Chondrocyte (in vitro differentiated cells): ENCODE measurements at places on chromosomes 3 and 15. TPM values are rescaled to one million over a fixed set of nuclear protein-coding genes. Genes with fewer than 3 reads are reported as not detected.

- no peaks in the 10 kb centered on the region for H3K36me3 ChIP-seq
- no peak overlapping the region for H3K4me3 ChIP-seq
- no peaks in the 10 kb centered on the region for H3K4me1 ChIP-seq
Observed at GRCh38 chr15:79960502-79961212, 10.3 kb downstream of the BCL2A1 start.

Gene GOLGA8H
- total RNA-seq, result 1.1 to 1.8 TPM (median 1.4 TPM) in 3 replicates

DNA sequence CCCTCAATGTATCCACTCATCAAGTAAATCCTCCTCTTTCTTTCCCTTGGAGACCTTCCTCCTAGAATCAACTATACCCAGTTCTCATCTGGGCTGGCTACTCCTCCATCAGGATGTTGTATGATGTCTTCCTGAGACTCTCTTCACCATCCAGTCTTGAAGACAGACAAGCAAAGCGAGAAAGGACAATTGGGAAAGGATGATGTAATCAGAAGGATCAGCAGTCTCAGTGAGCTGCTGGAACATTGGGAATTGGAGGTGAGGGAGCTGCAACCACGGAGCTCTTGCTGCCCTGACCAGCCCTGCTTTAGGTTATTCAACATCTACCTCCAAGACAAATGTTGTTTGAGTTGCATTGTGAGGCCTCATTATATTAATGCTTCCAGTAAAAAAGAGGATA lies 48.0 kb upstream of the UBP1 start:
- no peak overlapping the region for H3K27ac ChIP-seq
- no peak for DNase-seq
- H3K36me3 ChIP-seq, result no peaks in the 10 kb centered on the region
- H3K4me1 ChIP-seq, result peaks cover 6% of the 10 kb centered on the region
- no peak overlapping the region for H3K4me3 ChIP-seq
- no peaks in the 10 kb centered on the region for H3K27me3 ChIP-seq

- no peaks in the 10 kb centered on the region for H3K36me3 ChIP-seq
- peaks cover 4% of the 10 kb centered on the region for H3K27me3 ChIP-seq
- DNase-seq, result no peak
- no peaks in the 10 kb centered on the region for H3K4me1 ChIP-seq
- no peak overlapping the region for H3K27ac ChIP-seq
- no peak overlapping the region for H3K4me3 ChIP-seq
Observed at GRCh38 chr15:47266566-47266965, 450.7 kb upstream of the SEMA6D start.

GRCh38 chr3:195697582-195698324 lies 23.0 kb upstream of the MUC20 start:
- no peak for DNase-seq
- H3K36me3 ChIP-seq, result peaks cover 29% of the 10 kb centered on the region
- no peak overlapping the region for H3K4me3 ChIP-seq
- H3K27me3 ChIP-seq, result no peaks in the 10 kb centered on the region

GRCh38 chr3:73866846-73867245 lies 242.1 kb upstream of the PDZRN3 start:
- H3K4me1 ChIP-seq, result no peaks in the 10 kb centered on the region

GRCh38 chr3:134619884-134620445 lies 30.9 kb downstream of the KY start:
- H3K36me3 ChIP-seq, result no peaks in the 10 kb centered on the region
- H3K27ac ChIP-seq, result no peak overlapping the region
- H3K4me1 ChIP-seq, result no peaks in the 10 kb centered on the region
- no peaks in the 10 kb centered on the region for H3K27me3 ChIP-seq

Gene GPR87
- not detected in 3 replicates for total RNA-seq

DNA sequence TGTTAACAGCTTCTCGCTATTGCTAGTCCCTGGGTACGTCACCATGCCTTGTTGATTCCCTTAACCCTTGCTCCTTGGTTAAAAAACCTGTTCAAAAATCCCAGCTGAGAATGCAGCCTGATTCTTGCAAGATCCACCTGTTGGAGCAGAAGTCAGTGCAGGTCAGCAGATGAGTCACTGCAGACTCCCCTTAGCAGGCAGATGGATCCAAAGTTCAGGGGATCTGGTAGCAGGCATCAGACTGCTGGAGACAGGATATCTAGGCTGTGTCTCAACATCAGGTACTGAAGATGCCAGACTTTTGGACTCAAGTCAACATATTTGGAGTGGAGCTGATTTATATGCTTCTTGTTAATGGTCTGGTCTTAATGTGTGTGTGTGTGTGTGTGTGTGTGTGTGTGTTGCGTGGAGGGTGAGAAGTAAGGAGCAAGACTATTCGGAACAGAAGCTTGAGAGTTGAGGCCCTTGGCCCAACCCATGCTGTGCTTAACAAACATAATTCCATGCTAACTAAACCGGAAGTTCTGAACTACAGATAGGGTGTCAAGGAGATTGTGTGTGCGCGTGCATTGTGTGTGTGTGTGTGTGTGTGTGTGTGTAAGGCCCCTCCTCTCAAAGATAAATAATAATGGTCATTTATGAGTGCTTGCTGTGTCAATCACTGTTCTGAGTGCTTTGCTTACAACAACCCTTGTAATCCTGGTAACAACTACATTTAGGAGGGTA lies 1.0 kb upstream of the C3orf52 start:
- H3K27me3 ChIP-seq, result no peaks in the 10 kb centered on the region
- no peak overlapping the region for H3K4me3 ChIP-seq
- DNase-seq, result no peak

Gene RUBCN
- 27.2 to 32.3 TPM (median 31.2 TPM) in 3 replicates for total RNA-seq

- H3K4me1 ChIP-seq, result no peaks in the 10 kb centered on the region
- no peak for DNase-seq
- no peaks in the 10 kb centered on the region for H3K36me3 ChIP-seq
- no peaks in the 10 kb centered on the region for H3K27me3 ChIP-seq
- H3K4me3 ChIP-seq, result no peak overlapping the region
Observed at GRCh38 chr3:152620395-152620794, 214.5 kb upstream of the P2RY1 start.

- no peaks in the 10 kb centered on the region for H3K36me3 ChIP-seq
- no peaks in the 10 kb centered on the region for H3K27me3 ChIP-seq
- no peak for DNase-seq
- peaks cover 2% of the 10 kb centered on the region for H3K4me1 ChIP-seq
- no peak overlapping the region for H3K27ac ChIP-seq
Observed at GRCh38 chr3:69900331-69900730, 99.2 kb upstream of the SAMMSON start.

Gene ZBTB11
- total RNA-seq, result 13.3 to 17.7 TPM (median 14.7 TPM) in 3 replicates

GRCh38 chr15:69793781-69794451 lies 303.8 kb downstream of the TLE3 start:
- no peak for DNase-seq
- no peaks in the 10 kb centered on the region for H3K27me3 ChIP-seq
- H3K27ac ChIP-seq, result peak overlapping the region; percentile 98
- no peak overlapping the region for H3K4me3 ChIP-seq

DNA sequence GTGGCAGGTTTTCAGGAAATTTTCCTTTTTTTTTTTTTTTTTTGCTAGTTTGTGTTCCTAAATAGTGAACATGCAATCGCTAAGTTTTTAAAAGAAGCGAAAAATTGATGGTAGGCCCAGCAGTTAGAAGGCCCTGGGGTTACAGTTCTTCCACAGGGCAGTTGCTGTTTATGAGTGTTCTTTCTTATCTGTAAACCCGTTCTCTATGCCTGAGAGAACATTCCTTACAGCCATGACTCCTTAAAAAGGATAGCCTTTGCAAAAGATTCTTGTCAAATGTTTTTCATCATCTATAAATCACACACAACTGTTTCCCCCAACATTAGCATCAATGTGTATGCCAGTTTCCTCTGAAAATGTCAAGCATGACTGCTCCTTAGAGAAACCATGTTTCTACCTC lies 23.8 kb upstream of the MYZAP start:
- no peaks in the 10 kb centered on the region for H3K36me3 ChIP-seq
- H3K4me3 ChIP-seq, result no peak overlapping the region
- peaks cover 7% of the 10 kb centered on the region for H3K4me1 ChIP-seq

DNA sequence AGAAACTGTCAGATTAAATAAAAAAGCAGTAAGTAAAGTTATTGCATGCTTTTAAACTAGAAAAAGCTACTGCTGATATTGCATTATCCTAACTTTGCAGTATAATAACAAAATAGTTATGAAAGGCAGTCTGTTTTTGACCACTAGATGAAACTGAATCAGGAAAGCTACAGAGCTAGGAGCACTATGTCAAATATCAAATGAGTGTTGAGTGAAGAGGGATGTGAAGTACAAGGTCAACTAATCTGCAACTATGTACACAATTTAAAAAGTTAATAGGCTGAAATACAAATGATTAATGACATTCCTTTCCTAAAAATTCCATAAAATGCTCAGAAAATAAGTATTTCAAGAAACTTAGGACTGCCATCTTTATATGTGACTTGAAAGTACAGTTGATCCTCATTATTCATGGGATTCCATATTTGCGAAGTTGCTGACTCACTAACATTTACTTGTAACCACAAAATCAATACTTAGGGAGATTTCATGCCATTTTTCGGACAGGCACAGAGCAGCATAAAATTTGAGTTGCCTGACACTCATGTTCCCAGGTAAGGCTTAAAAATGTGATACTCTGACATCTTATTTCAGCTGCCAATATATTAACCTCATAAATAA lies 34.5 kb downstream of the SLC4A7 start:
- peaks cover 38% of the 10 kb centered on the region for H3K4me1 ChIP-seq
- no peak for DNase-seq
- H3K27ac ChIP-seq, result no peak overlapping the region
- H3K4me3 ChIP-seq, result no peak overlapping the region
- peaks cover 6% of the 10 kb centered on the region for H3K36me3 ChIP-seq
- no peaks in the 10 kb centered on the region for H3K27me3 ChIP-seq

- no peaks in the 10 kb centered on the region for H3K27me3 ChIP-seq
- no peak overlapping the region for H3K27ac ChIP-seq
- no peak overlapping the region for H3K4me3 ChIP-seq
- no peaks in the 10 kb centered on the region for H3K36me3 ChIP-seq
- H3K4me1 ChIP-seq, result peaks cover 11% of the 10 kb centered on the region
Observed at GRCh38 chr3:64593350-64593749, 94.5 kb downstream of the ADAMTS9 start.

- no peaks in the 10 kb centered on the region for H3K36me3 ChIP-seq
- peaks cover 5% of the 10 kb centered on the region for H3K27me3 ChIP-seq
- no peak overlapping the region for H3K4me3 ChIP-seq
- H3K4me1 ChIP-seq, result peaks cover 38% of the 10 kb centered on the region
Observed at GRCh38 chr3:69669070-69669469, 70.2 kb upstream of the MITF start.

Gene CEMIP
- total RNA-seq, result 138 to 146 TPM (median 143 TPM) in 3 replicates

GRCh38 chr15:19973718-19974117 lies 567.9 kb downstream of the GOLGA6L6 start:
- no peak overlapping the region for H3K4me3 ChIP-seq
- H3K27me3 ChIP-seq, result no peaks in the 10 kb centered on the region
- H3K27ac ChIP-seq, result no peak overlapping the region
- no peaks in the 10 kb centered on the region for H3K4me1 ChIP-seq
- no peaks in the 10 kb centered on the region for H3K36me3 ChIP-seq
- DNase-seq, result no peak

GRCh38 chr3:195013411-195014361 lies 257.3 kb downstream of the XXYLT1 start:
- H3K27ac ChIP-seq, result no peak overlapping the region
- H3K4me3 ChIP-seq, result no peak overlapping the region
- H3K27me3 ChIP-seq, result peaks cover 7% of the 10 kb centered on the region
- no peak for DNase-seq
- no peaks in the 10 kb centered on the region for H3K36me3 ChIP-seq

DNA sequence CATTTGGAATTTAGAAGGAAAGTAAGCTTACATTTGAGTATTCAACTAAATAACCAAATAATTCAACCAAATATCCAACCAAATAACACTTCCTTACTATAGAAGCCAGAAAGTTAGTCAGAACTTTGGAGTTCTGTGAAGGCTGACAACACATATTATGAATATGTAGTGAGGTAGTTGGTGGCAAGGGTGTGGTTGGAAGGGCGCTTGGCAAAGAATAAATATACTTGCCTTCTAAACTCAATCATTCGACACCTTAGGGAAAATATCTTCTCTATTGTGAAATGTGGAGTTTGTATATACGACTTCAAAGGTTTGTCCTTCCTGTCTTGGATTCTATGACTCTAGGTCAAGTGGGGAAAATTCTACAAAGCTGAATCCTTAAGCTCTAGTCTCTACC lies 111.7 kb upstream of the OSTN start:
- no peak for DNase-seq
- H3K36me3 ChIP-seq, result no peaks in the 10 kb centered on the region
- no peaks in the 10 kb centered on the region for H3K4me1 ChIP-seq
- peaks cover 20% of the 10 kb centered on the region for H3K27me3 ChIP-seq
- H3K4me3 ChIP-seq, result no peak overlapping the region
- no peak overlapping the region for H3K27ac ChIP-seq

DNA sequence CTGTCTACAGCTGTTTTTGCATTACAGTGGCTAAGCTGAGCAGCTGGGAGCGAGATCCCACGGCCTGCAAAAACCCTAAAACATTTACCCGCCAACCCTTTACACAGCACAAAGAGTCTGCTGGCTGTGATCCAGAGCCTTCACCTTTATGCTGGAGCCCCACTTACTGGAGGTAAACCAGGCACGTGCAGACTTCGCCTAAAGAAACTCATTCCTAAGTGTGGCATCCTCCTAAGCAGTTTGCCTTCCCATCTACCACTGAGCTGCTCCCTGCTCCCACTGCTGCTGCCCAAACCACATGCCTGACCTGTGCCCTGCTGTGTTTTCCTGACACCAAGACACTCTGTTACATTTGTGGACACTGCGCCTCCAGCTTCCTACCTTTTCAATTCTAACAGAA lies 53.0 kb downstream of the CHSY1 start:
- DNase-seq, result no peak
- H3K36me3 ChIP-seq, result no peaks in the 10 kb centered on the region
- peak overlapping the region; percentile 96 for H3K27ac ChIP-seq
- H3K27me3 ChIP-seq, result no peaks in the 10 kb centered on the region
- H3K4me3 ChIP-seq, result peak overlapping the region; percentile 25

Gene FETUB
- total RNA-seq, result not detected in 3 replicates

DNA sequence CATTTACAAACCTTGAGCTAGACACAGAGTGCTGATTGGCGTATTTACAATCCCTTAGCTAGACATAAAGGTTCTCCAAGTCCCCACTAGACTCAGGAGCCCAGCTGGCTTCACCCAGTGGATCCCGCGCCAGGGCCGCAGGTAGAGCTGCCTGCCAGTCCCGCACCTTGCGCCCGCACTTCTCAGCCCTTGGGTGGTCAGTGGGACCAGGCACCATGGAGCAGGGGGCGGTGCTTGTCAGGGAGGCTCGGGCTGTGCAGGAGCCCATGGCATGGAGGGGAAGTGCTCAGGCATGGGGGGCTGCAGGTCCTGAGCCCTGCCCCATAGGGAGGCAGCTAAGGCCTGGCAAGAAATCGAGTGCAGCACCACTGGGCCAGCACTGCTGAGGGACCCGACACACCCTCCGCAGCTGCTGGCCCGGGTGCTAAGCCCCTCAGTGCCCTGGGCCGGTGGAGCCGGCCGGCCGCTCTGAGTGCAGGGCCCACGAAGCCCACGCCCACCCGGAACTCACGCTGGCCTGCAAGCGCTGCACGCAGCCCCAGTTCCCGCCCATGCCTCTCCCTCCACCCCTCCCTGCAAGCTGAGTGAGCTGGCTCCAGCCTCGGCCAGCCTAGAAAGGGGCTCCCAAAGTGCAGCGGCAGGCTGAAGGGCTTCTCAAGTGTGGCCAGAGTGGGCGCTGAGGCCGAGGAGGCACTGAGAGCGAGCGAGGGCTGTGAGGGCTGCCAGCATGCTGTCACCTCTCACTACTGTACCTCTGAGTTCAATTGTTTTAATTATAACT lies 1213.9 kb downstream of the OTOL1 start:
- H3K4me3 ChIP-seq, result no peak overlapping the region
- H3K36me3 ChIP-seq, result no peaks in the 10 kb centered on the region
- no peak overlapping the region for H3K27ac ChIP-seq
- H3K27me3 ChIP-seq, result peaks cover 2% of the 10 kb centered on the region

Gene CNTN4
- total RNA-seq, result 0.38 to 6.0 TPM (median 0.52 TPM) in 3 replicates
